ENCODE measurements at places on chromosomes 16 and 17.

- no peak for DNase-seq
Observed at GRCh38 chr16:66188917-66189725, 177.4 kb upstream of the CDH5 start.

- DNase-seq, result no peak
Observed at GRCh38 chr16:28531777-28532744, 6.7 kb downstream of the NUPR1 start.

DNA sequence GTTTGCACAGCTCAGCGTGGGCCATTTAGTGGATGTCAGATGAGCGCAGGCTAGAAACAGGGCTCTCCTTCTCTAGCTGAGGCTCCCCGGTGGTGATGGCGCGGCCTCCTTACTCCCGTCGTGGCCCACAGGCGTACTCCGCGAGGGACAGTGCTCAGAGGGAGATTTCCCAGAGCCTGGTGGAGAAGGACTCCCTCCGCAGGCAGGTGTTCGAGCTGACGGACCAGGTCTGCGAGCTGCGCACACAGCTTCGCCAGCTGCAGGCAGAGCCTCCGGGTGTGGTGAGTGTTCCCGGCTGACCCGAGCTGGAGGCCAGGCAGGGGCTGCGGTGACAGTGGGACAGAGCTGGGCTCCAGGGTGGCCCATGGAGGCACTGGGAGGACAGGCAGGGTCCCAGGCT, 21.4 kb downstream of the CARD14 start:
- no peak for DNase-seq

- DNase-seq, result no peak
Observed at GRCh38 chr16:30556125-30556473, 2.1 kb downstream of the ZNF764 start.

- no peak for DNase-seq
Observed at GRCh38 chr17:850851-851763, 69.0 kb downstream of the MRM3 start.

- DNase-seq, result no peak
Observed at GRCh38 chr16:87046235-87046634, 271.0 kb downstream of the C16orf95 start.

GRCh38 chr16:29204806-29205135, 201.7 kb downstream of the NPIPB11 start:
- DNase-seq, result no peak

GRCh38 chr17:69802045-69802740, 272.8 kb upstream of the KCNJ16 start:
- DNase-seq, result no peak

DNA sequence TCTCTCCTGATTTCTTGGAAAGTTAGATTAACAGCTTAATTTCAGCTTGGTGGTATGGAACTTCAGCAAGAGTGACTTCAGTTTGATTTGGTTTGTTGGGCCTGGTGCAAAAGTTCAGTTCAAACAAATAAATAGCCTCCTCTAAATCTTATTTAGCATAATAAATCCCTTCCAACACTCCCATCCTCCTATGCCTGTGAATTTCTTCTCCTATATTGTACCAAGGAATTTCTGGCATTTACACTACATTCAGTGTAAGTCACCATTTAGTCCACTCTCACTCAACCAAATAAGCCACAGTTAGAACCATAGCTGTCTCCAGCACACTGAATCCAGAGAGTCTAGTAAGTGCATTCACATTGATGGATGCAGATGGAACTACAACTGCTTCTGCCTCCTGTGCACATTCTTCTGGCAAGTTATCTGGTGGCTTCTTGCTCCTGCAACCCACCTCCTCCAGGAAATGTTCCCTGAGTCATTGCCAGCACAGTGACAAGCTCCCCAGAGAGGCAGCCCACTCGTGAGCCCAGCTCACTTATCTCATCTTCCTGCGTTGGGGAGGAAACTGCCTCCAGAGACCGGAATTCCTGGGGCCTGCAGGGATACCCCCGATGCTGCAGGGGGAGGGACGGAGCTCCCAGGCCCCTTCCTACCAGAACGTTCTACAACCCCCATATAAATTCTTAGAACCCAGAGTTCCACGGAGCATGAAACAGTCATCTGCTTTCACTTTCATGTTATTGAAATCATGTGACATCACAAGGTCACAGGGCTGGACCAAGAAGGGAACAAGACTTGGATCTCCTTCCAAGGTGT, 318.3 kb downstream of the PHKB start:
- DNase-seq, result no peak

- peak; percentile 94 for DNase-seq
Observed at GRCh38 chr16:19837331-19837980, 47.2 kb downstream of the GPRC5B start.

DNA sequence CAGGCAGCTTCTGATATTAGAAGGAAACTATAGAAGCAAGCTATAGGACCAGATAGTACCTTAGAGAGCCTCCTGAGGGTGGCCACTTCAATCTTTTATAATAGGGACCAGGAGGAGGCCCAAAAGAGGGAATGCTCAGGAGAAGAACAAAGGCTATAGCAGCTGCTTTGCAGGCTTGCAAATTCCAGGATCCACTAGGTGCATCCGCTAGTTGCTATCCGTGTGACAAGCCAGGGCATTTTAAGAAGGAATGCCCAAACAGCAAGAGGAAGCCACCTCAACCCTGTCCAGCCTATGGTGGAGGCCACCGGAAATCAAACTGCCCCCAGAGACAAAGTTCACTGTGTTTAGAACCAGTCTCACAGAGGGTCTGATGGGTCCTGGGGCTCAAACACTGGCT, 192.6 kb upstream of the KIF2B start:
- no peak for DNase-seq

DNA sequence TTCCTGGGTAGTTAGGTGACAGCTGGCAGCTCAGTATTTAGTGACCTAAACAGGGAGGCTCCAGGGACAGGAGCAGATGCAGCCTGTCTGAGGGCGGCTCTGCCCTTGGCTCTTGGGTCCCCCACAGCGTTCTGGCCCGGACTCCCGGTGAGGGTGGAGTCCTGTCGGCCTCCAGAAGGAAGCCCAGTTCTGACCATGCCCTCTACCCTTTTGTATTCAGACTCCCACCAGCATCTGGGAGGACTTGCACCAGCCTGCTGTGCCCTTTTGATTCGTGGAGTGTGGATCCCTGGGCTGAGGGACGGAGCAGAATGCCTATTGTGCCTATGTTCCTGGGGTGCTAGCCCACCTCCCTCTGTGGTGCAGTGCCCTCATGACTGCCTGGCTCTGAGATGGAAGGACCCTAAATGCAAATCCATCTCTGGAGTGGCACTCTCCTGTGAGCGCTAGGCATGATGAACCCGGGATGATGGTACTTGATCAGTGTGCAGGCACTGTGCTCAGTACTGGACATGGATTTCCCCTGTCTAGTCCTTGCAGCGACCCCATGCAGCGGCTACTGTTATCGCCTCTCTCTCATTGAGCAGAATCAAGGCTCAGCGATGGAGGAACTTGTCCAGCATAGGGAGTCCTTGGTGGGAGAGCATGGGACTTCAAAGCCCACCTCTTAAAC, 123.1 kb downstream of the SNX29 start:
- DNase-seq, result no peak

- no peak for DNase-seq
Observed at GRCh38 chr17:30717291-30718098, 107.0 kb downstream of the CRLF3 start.

DNA sequence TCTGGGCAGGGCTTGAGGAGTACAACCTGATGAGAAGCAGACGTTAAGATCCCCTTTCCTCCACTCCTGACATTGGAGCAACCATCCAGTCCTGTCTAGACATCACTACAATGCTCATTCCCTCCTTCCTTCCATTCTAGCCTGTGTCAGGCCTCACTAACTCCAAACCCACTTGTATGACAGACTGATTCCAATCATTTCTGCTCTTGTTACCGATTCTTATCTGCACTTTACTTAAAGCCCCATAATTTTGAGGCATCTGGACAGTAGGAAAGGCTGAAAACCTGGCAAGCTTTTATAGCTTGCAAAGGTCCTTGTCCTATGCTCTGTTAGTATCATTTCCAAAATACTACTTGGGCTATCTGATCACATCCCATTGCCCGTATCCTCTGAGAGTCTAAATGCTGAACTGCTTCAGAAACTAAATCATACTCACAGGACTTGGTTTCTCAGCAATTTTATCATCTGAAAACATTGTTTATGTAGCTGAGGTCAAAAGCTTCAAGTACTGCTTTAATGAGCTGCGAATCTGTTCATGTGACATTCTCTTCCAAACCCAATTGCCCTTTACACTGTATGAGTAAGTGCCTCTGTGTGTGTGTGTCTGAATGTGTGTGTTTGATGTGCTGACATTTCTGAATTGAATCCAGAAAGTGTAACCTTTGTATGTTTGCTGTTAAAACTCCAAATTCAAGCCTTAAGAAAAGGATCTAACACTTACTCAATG, 57.2 kb upstream of the CACNG3 start:
- DNase-seq, result peak; percentile 76

DNA sequence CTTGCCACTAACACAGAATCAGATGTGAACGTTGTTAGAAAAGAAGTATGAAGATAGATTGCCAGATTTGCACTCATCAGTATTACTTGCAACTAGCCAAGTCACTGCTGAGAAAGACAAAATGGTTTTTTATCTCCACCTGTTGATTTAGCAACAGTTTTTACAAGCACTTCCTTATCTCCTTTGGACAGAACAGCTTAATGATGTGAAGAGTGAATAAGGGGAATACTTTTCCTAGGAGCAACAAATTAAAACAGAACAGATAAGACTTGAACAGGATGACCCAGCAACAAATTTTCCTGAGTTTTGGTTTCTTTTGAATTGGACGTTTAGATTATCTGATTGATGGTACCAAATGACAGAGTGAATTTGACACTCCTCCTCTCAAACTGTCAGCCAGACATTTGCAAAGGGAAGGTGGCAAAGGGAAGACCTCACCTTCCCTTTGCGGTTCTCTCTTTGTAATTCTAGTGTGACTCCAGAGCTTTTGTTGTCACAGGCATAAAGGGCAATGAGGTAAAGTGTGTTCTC, 130.6 kb downstream of the NLK start:
- no peak for DNase-seq

GRCh38 chr17:64580384-64581315, 73.9 kb downstream of the CEP95 start:
- DNase-seq, result no peak

DNA sequence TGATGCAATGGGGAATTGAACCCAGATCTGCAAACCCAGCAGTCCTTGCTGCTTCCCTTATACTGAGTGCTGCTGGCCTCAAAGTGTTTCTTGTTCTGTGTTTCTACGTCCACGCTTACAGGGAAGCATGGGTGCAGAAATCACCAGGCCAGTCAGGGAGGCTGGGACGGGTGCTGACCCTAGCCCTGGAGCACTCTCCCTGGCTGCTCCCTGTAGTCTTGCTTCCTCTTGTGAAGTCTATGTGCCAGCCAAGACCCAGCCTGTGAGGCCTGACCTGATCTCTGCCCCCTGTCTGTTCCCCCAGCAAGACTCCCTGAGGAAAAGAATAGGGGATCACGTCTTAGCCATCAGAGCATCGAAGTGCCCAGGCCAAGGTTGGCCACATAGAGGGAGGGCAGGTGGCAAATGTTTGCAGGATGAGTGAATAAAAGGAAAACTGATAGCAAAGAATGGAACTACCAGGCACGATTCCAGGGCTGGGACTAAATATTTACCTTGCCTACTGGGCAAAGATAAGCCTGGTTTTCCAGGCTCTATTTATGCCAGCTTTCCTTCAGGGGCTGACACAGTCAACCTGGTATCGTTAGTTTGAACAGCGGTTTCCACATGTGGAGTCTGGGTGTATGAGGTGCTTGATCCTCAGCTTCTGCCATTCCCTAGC, 41.2 kb upstream of the RHOT1 start:
- no peak for DNase-seq

DNA sequence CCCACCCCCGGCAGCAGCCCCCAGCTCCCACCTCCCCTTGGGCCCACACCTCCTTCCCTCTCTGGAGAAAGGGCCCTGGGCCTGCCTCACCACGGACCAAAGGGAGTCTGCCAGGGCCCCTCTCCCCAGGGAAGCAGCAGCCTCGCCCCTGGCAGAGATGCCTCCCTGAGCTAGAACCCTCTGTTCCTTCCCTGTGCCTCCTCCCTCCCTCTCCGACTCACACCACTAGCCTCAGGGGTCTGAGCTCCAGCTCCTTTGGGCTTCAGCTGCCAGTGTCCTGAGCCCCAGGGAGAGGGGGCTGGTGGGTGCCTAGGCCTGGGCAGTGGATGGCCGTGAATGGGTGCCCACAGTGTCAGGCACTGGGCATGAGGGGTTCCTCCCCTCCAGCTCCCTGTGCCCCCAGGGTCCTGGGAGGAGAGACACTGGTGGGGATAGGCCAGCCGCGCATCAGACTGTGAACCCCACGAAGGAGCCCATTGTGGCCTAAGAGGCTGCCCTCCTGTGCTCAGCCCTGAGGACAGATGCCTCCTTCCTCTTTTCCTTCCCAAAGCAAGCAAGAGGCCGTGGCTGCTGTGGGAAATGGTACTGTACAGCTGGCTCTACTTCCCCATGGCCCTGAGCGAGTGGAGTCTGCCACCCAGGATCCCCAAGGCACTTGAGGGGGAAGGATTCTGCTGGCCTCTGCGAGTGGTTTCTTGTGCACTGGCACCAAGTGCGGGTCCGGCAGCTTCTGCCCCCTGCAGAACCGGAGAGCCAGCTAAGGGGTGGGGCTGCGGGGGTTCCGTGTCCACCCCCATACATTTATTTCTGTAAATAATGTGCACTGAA, 20.7 kb downstream of the MMP15 start:
- DNase-seq, result no peak

DNA sequence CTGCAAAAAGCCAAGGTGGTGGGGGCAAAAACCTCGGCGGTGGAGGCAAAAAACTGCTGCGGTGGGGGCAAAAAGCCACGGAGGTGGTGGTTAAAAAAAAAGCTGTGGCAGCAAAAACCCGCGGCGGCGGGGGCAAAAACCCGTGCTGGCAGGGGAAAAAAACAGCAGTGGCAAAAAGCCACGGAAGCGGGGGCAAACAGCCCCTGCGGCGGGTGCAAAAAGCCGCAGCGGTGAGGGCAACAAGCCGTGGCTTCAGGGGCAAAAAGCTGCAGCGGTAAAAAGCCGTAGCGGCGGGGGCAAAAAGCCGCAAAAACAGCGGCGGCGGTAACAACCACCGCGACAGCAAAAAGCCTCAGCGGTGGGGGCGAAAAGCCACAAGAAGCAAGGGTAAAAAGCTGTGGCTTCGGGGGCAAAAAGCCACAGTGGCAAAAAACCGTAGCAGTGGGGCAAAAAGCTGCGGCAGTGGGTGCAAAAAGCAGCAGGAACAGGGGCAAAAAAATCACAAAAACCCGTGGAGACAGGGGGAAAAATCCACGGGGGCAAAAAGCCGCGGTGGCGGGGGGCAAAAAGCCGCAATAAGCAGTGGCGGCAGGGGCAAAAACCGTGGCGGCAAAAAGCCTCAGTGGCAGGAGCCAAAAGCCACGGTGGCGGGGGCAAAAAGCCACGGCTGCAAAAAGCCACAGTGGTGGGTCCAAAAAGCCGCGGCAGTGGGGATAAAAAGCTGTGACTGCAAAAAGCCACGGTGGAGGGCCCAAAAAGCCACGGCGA, 193.7 kb downstream of the SHCBP1 start:
- no peak for DNase-seq

GRCh38 chr16:87698241-87698640, 67.5 kb downstream of the KLHDC4 start:
- no peak for DNase-seq

GRCh38 chr17:82876602-82877379, 37.0 kb upstream of the ZNF750 start:
- DNase-seq, result peak; percentile 38
